ENCODE measurements at places on chromosomes 3 and 15.

- no peak for DNase-seq
Observed at GRCh38 chr3:156750191-156750873, 75.8 kb upstream of the LEKR1 start.

DNA sequence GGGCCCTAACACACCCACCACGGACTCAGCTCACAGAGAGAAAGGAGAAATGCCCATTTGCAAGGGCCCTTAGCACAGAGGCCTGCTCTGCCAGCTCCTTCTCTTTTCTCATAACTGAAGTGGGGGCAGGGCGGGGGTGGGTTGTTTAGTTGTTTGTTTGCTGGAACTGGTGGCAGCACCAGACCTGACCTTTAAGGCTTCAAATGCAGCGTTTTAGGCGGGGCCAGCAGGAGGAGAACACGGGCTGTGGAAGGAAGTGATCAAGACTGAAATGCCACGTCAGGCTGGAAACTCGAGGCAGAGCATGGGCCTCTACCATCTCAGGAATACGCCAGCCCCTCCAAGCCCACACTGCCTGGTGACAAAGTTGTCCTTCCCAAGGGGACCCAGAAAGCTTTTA, 9.3 kb downstream of the CACNA2D2 start:
- no peak for DNase-seq

DNA sequence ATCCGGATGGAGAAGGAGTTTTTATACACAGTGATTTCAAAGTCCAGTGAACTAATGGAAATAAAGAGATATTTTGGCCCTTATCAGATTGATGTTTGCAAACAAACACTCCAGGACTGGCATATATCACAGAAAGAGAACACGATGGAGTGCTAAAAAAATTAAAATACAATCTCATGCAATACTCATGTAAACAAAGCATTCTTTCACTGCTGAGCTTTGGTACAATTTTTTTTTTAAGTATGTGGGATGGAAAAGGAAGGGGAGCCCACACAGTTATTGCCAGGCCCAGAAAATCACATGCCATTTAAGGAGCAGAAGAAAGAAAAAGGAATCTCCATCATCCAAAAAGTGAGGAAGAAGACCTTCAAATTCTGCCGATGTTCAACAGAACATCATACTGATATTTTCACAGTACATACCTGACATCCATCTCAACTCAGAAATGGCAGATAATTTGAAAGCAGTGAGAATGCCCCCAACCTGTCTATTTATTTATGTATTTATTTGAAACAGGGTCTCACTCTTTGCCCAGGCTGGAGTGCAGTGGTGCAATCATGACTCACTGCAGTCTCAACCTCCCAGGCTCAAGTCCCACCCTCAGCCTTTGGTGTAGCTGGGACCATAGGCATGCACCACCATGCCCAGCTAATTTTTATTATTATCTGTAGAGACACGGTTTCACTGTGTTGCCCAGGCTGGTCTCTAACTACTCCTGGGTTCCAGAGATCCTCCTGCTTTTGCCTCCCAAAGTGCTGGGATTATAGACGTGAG, 107.5 kb upstream of the SLC2A2 start:
- no peak for DNase-seq

DNA sequence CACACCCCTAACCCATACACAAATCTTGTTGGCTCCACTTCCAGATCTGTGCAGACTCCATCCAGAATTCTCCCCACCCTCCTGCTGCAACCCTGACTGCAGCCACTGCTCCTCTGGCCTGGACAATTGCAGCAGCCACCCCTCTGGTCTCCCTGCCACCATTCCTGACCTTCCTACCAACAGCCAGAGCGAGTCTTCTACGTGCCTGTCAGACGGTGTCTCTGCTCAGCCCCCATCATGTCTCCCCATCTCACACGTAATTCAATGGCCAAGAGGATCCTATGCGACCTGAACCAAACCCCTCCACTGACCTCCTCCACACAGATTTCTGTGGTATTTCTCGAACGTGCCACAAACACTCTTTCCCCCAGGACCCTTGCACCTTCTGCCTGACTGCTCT, 103.3 kb downstream of the TPRA1 start:
- DNase-seq: no peak

DNA sequence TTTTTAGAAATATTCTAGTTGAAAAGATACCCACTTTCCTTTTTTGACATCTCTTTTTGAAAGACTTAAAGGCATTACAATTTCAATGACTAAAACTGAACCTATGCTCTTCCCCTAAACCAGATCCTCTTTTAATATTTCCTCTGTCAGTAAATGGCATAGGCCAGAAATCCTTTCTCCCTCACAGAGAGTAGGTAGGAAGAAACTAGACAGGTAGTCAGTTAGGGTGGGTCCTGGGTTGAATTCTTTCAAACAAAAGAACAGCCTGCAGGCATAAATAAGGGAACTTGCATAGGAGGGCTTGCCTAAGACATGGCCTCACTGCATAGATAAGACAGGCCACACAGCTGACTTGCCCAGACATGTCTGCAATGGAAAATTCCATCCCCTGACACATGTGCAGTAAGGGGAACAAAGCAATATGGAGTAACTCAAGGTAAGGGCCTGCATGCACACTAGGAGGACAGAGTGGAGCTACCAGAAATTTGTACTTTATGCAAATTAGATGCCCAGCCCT, 23.1 kb downstream of the PLSCR5 start:
- DNase-seq: no peak

- no peak for DNase-seq
Observed at GRCh38 chr3:169173231-169173630, 490.3 kb downstream of the MECOM start.

GRCh38 chr15:63879211-63879610, 45.5 kb upstream of the HERC1 start:
- DNase-seq: no peak

- no peak for DNase-seq
Observed at GRCh38 chr3:25173606-25174005, 254.5 kb upstream of the RARB start.

DNA sequence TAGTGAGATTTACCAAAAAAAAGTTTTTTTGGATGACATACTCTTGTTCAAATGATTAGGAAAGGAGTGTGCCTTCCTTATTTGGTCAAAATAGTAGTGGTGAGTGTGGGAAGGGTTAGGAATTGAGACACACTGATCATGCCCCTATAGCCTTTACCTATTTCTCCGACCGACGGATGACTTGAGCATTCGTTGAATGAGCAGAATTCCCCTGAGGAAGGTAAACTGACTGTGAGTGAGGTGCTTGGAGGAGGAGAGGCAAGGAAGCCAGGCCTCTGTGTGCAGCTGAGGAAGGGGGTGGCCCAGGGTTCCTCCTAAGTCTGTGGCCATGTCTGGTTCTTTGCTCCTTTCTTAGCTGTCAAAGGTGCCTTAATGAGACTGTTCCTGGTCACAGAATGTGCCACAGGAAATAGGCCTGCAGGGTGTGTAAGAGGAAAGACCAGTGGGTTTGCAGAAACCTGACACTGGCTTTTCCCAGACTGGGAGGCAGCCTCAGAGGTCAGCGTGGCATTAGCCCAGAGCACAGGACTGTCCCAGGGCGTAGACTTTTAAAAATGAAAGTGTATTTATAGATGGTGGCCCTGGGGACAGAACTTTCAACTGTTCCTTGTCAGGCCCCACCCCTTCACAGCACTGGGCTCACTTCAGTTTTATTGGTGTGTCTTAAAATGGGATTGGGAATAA, 307.7 kb upstream of the C2CD4B start:
- DNase-seq: no peak

DNA sequence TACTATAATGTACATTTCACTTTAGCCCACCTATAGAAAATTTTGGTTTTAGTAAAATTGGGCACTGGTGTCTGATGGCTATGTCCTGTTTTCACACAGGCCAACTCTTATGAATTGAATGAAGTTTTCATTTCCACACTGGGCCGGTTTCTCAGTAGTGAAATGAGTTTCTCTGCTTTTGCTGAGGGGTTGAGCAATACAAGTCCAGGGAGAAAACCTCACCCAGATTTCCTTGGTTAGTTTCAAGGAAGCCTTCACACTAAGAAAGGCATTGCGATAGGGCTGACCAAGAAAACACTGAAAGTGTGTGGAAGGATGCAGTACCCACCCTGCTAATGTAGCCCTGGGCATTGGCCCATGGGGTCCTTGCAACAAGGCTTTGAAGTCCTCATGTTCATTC, 331.5 kb upstream of the CFAP20DC start:
- DNase-seq: no peak

DNA sequence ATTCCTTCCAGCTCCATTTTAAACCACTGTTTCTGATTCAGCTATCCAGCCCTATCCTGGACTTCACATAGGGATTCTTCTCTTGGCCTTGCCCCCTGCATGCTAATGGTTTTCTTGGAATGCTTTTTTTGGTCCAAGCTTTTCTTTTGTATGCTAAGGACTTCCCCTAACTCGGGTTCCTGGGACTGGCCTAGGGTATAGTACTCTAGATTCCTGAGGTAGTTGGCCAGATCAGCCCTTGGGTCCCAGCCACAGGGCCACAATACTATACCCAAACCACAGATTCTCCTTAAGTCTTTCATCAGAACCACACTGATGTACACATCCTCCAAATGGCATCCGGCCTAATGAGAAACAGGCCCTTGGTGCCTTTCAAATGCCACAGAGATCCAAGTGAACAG, 2.8 kb downstream of the FYCO1 start:
- DNase-seq: no peak

- DNase-seq: no peak
Observed at GRCh38 chr15:69288531-69289341, 10.0 kb upstream of the PAQR5 start.

DNA sequence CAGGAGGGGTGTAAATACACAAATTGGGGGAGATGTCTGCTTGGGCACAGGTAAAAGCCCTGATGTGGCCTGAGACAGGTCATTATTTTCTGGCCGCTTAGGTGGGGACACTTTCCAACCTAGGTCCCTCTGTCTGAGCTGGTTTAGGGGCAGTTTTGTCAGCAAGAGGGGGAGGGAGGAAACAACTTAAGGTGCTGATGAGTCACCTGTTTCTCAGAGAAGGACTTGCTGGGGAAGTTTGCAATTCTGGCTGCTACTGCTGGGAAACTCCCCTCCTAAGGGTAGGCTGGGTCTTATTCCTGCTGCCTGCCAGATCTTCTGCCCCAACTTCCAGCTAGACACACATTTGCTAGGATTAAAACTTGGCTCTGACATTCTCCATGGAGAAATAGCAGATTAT, 4.8 kb upstream of the RHOV start:
- DNase-seq: no peak

Data from naive B cell (primary cell).